ENCODE measurements at places on chromosomes 4 and X.

DNA sequence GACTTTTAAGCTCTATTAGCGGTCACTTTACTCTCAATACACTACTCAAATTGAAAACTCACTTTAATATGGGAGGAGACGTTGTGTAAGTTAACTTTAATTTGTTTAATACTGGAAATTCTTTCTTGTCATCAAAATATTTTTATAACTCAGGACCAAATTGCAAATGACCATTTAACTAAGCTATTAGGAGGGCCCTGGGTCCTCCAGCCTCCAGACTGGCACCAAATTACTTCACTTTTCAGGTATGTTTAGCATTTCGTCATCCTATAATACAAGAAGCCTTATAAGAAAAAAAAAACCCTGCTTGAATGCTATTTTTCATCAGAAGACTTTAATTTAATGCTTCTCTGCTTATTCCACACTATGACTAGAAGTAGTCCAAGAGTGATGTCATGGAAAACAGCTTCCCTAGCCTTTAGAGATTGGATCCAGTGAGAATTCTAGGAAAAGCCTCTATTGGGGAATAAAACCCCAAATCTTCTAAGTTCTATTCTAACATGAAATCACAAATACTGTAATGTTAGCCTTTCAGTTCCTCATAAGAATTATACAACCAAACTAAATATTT is 6.6 kb downstream of the KLHL15 start:
- DNase-seq = no peak

DNA sequence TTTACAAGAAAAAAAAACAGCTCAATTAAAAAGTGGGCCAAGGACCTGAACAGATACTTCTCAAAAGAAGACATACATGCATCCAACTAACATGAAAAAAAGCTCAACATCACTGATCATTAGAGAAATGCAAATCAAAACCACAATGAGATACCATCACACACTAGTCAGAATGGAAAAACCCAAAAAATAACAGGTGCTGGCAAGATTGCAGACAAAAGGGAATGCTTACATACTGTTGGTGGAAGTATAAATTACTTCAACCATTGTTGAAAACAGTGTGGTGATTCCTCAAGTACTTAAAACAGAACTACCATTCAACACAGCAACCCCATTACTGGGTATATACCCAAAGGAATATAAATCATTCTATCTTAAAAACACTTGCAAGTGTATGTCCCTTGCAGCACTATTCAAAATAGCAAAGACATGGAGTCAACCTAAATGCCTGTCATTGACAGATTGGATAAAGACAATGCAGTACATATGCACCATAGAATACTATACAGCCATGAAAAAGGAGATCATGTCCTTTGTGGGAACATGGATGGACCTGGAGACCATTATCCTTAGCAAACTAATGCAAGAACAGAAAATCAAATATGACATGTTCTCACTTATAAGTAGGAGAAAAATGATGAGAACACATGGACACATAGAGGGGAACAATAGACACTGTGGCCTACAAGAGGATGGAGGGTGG is 97.6 kb downstream of the RAB28 start:
- DNase-seq = no peak

GRCh38 chr4:83993774-83994173 is 457.9 kb downstream of the GPAT3 start:
- no peak for DNase-seq

- DNase-seq = no peak
Observed at GRCh38 chrX:14496674-14497073, 32.7 kb upstream of the GLRA2 start.

DNA sequence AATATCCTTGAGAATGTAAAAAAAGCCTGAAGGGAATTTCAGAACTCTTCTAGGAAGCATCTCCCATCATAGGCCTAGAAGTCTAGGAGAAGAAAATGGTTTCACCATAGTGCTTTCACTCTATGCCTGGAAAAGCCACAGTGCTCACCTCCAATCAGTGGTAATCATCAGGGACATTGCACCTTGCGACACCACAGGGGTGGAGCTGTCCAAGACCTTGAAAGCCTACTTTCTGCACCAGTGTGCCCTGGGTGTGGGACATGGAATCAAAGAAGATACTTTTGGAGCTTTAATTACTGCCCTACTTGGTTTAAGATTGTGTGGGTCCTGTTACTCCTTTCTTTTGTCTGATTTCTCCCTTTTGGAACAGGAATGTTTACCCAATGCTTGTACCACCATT is 146.8 kb upstream of the NDST4 start:
- DNase-seq = no peak

- peak; percentile 21 for DNase-seq
Observed at GRCh38 chr4:2260344-2261109, 1.4 kb downstream of the MXD4 start.

DNA sequence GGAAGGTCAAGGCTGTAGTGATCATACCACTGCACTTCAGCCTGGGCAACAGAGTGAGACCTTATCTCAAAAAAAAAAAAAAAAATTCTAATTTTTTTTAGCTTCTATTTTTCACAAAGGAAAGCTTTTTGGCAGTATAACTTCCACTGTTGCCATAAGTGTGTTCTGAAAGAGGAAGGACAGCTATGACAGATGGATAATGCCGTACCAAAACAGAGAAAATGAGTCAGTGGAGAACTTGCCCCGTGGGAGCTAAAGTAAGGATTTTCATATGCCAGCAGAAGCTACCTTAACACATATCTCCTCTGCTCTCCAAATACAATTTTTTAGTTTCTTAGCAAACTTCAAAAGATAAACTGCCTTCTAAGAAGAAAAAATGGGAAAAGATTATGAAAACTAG is 43.7 kb downstream of the RPS3A start:
- no peak for DNase-seq
